Neural crest cell (in vitro differentiated cells): ENCODE measurements at places on chromosomes 2 and 18.

GRCh38 chr2:46254474-46254873 is 42.7 kb upstream of the EPAS1 start:
- DNase-seq: no peak

DNA sequence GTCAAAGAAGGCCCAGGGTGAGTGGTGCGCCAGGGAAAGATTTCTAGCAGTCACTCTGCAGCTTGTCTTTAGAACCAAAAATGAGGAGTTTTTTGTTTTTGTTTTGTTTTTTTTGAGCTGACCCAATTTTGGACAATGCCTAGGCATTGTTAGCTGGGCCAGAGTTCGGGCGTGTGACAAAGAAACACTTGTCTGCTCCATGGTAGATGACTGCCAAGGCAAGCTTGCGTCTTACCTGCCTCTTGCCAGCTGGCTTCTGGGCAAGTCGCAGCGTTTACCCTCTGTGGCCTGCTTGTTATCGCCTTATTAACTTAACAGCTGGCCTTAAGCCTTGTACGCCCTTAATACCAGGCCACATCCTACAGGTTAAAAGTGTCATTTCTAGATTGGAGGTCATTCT is 114.3 kb downstream of the GALNT1 start:
- no peak for DNase-seq

DNA sequence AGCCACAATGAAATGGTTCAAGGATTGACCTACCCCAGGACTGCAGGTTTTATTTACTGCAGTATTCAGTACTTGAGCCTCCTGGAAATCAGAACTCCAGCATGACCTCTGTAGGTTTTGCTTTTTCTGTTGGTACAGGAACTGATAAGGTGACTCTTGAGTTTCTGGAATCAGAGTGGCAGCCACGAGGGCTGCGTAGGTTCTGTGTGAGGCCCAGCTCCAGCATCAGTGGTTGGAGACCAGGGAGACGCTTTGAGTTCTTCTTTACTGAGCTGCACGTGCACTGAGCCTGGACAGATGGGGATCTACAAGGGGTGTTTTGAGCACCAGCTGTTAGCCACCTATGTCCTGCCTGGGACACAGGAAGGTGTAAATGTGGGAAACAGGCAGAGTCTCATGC is 222.7 kb upstream of the EPAS1 start:
- no peak for DNase-seq

- peak; percentile 21 for DNase-seq
These were observed 165.0 kb downstream of the ANTXR1 start for GRCh38 chr2:69177785-69178636.

GRCh38 chr18:501406-501714 is 859 bp upstream of the COLEC12 start:
- DNase-seq: no peak

- no peak for DNase-seq
These were observed 4.4 kb downstream of the CCL20 start for GRCh38 chr2:227817850-227818674.

DNA sequence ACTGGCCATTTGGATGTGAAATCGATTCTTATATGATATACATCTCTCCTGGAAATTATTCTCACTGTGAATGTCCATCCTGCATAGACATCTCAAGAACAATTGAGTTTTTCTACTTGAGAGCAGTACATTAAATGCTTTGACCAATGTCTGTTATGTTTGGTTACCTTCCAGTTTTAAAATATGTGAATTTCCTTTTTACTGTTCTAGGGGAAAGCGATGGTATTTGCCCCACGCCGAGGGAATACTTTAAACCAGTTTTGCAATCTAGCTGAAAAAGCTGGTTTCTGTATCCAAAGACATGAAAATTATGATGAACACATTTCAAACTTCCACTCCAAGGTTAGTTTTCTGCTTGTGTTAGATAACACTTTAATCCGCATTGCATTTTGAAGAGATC is 175.3 kb upstream of the SIX3 start:
- DNase-seq: no peak

GRCh38 chr2:120419073-120419472 is 73.1 kb downstream of the INHBB start:
- DNase-seq: no peak

GRCh38 chr2:160687629-160688028 is 194.0 kb upstream of the RBMS1 start:
- DNase-seq: no peak
